ENCODE measurements at places on chromosomes 11 and 22.

DNA sequence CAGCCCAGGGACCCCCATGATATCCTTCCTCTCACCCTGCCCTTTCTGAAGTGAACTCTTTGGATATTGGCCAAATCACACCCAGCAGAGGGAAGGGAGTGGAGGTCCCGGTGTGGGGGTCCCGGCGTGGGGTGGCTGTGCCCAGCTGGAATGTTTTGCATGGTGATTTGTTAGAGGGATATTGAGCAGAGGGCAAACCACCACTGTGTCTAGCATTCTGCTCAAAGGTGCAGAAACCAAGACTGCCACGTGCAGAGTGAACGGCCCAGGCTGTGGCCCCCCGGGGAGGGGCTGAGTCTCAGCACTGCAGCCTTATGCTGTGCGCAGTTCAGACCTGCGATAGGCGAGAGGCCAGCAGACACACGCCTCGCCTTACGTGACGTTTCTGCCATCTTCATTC, 7.9 kb upstream of the BID start:
- DNase-seq: no peak

DNA sequence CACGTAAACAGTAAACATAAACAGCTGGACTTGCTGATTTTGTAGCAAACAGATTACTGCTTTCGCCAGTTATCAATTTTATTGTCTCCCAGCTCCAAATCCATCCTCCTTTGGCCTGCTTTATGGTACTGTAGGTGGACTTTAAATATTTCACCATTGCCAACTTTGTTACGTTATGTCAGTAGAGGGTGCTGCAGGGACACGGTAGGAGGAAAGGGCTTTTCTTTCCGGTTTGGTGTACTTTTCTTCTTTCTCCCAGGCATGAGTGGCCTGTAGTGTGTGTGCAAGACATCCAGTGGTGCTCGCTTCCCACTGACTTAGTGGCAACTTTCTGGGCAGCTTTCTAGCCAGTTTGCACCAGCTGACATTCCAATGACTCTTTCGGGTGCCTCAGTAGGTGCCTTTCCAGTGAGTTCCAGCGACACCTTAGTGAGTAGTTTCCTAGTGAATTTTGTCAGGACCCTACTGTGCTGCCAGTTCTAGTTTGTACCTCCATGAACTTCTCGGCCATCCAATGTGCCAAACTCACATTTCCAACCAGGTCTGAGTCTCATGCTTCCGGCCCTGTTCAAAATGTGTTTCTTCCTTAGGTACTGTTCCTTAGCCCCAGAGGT, 267.6 kb upstream of the TENM4 start:
- peak; percentile 18 for DNase-seq

- DNase-seq: no peak
Measured at GRCh38 chr11:67501854-67502253, 3.3 kb downstream of the PITPNM1 start.

DNA sequence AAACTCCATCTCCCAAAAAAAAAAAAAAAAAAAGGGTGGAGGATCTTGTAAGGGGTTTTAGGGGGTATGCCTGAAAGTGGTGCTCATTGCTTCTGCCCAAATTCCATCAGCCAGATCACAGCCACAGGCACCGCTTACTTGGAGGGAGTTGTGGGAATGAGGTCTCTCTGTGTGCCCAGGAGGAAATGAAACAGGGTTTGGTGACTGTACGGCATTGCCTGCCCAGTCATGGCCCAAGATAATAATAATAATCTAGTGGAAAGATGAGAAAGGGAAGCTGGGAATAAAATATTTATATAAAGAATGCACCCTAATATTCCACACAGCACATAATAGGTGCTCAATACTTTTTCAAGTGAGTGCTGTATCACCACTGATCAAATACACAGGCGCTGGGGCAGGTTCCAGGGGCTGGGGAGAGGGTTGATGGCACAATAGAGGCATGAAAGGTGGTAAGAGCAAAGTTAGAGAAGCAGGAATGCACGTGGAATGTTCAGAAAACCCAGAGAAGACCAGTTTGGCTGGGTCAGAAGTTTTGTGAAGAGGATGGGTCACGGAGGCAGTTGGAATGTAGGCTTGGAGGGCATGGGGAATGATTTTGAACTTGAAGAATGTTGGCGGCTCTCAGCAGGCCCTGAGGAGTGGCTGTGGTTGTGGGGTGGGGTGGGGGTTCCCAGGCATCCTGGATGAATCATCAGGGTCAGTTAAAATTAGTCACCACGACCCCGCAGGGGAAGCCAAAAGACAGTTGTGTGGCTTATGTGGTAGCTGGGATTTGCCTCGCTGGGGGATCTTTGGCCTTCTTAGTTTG, 12.5 kb upstream of the MB start:
- no peak for DNase-seq

DNA sequence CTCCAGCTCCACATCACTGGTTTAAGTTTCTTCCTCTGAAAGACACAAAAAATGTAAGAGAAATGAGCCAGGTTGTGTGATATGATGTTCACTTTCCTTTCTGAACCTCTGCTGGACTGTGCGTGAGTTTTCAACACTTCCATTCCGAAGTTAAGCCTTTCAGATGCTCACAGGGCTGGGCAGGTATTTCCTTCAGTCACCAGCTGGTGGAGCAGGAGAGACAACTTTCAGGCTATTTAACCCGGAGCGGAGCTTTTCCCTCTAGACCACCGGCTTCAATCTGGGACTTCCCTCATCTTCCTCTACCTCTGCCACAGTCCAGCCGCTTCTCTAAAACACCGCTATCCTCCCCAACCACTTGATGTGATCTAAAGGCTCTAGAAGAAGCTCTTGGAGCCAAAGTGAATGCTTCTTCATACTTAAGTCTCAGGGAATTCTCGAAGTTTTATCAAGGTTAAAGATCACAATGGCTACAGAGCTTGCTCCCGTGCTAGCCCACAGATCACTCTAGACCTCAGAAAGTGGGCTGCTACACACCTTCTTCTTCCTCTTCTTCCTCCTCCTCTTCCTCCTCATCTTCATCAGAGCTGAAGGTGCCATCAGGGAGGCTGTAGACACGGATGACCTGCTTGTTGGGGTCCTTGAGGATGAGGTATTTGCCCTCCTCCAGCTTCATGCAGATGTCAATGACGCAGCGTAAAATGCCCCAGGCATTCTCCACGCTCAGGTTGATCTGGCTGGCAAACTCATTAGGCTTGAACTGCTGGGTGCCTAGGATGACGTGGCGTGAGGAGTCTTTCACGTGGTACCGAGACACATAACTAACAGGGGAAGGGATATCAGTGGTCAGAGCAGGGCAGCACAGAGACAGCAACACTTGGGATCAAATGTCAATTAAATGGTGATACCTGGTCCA, 4.4 kb upstream of the FOXRED2 start:
- no peak for DNase-seq

GRCh38 chr11:11459578-11459977, 106.5 kb upstream of the CSNK2A3 start:
- no peak for DNase-seq

DNA sequence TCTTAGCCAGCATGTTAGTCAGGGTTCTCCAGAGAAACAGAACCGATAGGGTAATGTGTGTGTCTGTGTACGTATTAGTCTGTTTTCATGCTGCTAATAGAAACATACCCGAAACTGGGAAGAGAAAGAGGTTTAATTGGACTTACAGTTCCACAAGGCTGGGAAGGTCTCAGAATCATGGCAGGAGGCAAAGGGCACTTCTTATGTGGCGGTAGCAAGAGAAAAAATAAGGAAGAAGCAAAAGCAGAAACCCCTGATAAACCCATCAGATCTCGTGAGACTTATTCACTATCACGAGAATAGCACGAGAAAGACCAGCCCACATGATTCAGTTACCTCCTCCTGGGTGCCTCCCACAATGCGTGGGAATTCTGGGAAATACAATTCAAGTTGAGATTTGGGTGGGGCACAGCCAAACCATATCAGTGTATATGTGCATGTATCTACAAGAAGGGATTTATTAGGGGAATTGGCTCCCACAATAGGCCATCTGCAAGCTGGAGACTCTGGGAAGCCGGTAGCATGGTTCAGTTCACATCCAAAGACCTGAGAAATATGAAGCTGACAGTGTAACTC, 173.7 kb upstream of the NECTIN1 start:
- no peak for DNase-seq
